ENCODE measurements at places on chromosomes 5 and 9. TPM values are rescaled to one million over a fixed set of nuclear protein-coding genes. Genes with fewer than 3 reads are reported as not detected.

PCDHGA11 gene
- total RNA-seq: 7.4 TPM

MYOZ3 gene
- total RNA-seq: 4.6 TPM

CCNG1 gene
- 206 TPM for total RNA-seq

DNA sequence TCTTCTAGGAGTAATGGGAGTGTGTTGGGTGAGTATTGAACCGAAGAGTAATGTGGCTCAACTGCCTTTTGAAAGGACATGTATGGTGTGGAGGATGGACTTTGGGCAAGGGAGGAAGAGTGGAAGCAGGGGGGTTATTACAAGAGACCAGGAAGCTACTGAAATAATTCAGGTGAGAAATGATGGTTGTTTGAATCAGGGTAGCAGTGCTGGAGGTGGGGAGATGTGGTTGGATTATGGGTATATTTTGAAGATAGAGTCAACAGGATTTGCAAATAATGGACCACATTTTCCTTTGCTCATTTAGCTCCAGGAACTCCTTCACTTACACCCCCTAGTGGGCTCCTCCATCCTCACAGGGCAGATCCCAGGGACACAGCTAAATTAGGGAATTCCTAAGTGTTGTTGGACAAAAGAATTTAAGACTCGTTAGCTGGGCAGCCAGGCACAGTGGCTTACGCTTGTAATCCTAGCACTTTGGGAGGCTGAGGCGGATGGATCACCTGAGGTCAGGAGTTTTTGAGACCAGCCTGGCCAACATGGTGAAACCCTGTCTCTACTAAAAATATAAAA is 1.2 kb upstream of the SLC4A9 start:
- no peak for DNase-seq

DNA sequence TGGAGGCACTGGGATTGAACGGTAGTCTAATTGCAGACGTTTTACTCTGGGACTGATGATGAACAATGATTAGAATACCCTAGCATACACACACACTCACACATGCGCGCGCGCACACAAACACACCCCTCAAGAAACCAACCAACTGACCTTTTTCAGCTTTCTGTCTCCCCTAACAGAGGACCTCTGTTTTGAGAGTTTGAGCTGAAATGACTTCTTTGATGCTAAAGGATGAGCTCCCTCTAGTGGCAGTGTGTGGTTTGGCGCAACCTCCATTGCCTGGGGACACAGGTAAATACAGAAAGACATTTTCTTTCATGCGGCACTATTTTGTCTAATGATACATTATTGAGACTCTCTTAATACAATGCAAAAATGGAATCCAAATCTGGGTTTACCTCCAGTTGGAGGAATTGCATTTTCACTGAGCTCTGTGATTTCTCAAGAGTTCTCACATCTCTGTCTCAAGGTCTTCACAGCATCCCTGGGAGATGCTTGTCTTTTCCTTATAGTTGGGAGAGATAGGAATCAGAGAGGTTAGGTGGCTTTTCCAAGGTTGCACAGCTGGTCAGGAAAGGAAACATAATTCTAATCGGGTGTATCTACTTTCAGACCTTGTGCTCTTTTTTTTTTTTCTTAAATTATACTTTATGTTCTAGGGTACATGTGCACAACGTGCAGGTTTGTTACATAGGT is 187.5 kb downstream of the TMEM38B start:
- DNase-seq: peak; percentile 9

- DNase-seq: no peak
Measured at GRCh38 chr5:167348980-167349379, 942.5 kb upstream of the WWC1 start.

DNA sequence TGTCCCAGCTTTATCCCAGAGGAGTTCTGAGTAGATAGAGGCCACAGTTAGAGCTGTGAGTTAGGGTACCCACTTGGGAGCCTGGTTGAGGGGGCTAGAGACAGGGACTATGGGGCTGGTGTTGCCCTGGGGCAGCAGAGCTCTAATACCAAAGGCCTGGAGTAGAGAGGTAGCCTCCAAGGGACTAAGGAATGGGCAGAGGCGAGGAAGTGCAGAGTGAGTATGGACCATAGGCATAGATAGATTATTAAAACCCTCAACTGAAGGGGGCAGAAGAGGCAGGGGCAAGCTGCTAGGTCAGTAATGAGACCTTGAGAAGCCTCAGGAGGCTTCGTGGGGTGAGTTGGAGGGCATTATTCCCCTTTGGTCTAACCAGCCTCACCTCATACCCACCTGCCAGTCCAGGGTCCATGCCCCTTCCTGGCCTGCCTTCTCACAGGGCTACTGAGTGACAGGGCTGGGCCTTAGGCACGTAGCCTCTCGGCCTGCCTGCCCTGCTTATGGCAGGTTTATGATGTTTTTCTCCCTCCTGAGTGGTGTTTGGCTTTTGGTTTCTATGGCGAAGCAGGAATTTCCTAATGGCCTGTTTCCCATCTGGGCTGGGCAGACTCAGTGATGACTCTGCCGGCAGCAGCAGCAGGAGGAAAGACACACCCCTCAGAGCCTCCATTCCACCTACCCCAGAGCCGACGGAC is 8.0 kb downstream of the PDLIM4 start:
- DNase-seq: peak; percentile 89

DNA sequence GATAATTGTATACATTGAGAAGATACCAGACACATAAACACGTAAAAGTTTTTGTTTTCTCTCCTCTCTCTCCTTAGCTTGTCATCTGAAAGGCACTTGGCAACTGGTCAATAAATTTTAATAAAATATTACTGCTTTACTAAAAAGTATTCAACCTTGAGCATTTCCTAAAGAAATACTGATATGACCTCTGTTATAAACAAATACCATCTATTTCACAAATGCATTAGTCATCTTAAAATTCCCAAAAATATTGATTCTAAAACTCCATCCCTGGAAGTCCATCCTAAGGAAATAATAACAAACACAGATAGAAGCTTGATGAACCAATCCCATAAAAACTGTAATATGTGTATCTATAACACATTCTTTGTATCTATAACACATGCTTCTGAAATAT is 483.2 kb downstream of the TLR4 start:
- DNase-seq: no peak

DNA sequence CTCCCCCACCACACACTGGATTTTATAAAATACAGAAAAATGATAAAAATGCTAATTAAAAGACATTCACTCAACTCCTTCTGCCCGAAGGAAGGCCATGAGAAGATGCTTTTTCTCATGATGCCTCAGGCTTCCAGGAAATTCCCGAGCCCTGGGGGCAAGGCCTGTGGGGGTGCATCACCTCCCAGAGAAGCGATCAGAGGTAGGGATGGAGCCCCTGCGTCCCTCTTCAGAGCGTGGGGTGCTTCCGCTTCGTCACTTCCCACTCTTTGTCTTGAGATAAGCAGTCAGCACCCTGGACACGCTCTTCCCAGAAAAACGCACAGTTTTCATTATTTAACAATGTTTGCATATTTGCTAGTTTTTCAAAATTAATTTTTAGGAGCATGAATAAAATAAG is 33.3 kb upstream of the SH3PXD2B start:
- no peak for DNase-seq

- no peak for DNase-seq
Measured at GRCh38 chr5:132365213-132365612, 4.3 kb upstream of the SLC22A5 start.

GRCh38 chr5:52007230-52007858 is 624.1 kb downstream of the ISL1 start:
- peak; percentile 1 for DNase-seq
